ENCODE measurements at places on chromosomes 3 and 15. TPM values are rescaled to one million over a fixed set of nuclear protein-coding genes. Genes with fewer than 3 reads are reported as not detected.

LRTM1 gene
- not detected for total RNA-seq

FOXL2 gene
- 2.6 TPM for total RNA-seq

PLSCR5 gene
- total RNA-seq, result not detected

SNX22 gene
- total RNA-seq, result 0.81 TPM

HAUS2 gene
- 21.0 TPM for total RNA-seq

LRCH3 gene
- 16.7 TPM for total RNA-seq

FBLN2 gene
- total RNA-seq, result 2.1 TPM

CSPG4 gene
- 0.13 TPM for total RNA-seq

PTH1R gene
- 1.8 TPM for total RNA-seq

UBA7 gene
- 0.41 TPM for total RNA-seq

HHATL gene
- total RNA-seq, result not detected

OSTN gene
- total RNA-seq, result not detected

RFT1 gene
- 27.9 TPM for total RNA-seq

GADL1 gene
- total RNA-seq, result not detected

SHC4 gene
- 0.74 TPM for total RNA-seq

ACKR4 gene
- not detected for total RNA-seq

SENP2 gene
- total RNA-seq, result 20.9 TPM

TCAIM gene
- 7.0 TPM for total RNA-seq

MNS1 gene
- total RNA-seq, result 2.8 TPM

ADAMTSL3 gene
- total RNA-seq, result 0.19 TPM

AP3B2 gene
- 1.0 TPM for total RNA-seq

CILP gene
- total RNA-seq, result 0.24 TPM

RTP3 gene
- total RNA-seq, result not detected

GOLGA6L4 gene
- total RNA-seq, result 0.29 TPM

ARID3B gene
- 2.9 TPM for total RNA-seq

HOMER2 gene
- total RNA-seq, result 17.5 TPM

SNTN gene
- total RNA-seq, result not detected

RFTN1 gene
- total RNA-seq, result 3.1 TPM

P2RY1 gene
- 0.50 TPM for total RNA-seq

NANOGP8 gene
- total RNA-seq, result not detected

GP5 gene
- total RNA-seq, result not detected

C3orf85 gene
- total RNA-seq, result not detected

PDCD10 gene
- 53.6 TPM for total RNA-seq

SPCS1 gene
- 156 TPM for total RNA-seq

HSPBAP1 gene
- total RNA-seq, result 5.0 TPM

SLC24A5 gene
- total RNA-seq, result not detected

DUOXA1 gene
- 0.06 TPM for total RNA-seq

IQCF5 gene
- not detected for total RNA-seq

TGM4 gene
- 0.07 TPM for total RNA-seq

AADACL2 gene
- not detected for total RNA-seq

ARL8B gene
- 61.0 TPM for total RNA-seq

CLPX gene
- 37.2 TPM for total RNA-seq

XCR1 gene
- not detected for total RNA-seq

TJP1 gene
- 70.1 TPM for total RNA-seq

GOLGA8R gene
- total RNA-seq, result 0.26 TPM

Measured in A549 treated with Mapracorat at 1 μM for 4 hours (cell line).